ENCODE measurements at places on chromosomes 6 and 20.

DNA sequence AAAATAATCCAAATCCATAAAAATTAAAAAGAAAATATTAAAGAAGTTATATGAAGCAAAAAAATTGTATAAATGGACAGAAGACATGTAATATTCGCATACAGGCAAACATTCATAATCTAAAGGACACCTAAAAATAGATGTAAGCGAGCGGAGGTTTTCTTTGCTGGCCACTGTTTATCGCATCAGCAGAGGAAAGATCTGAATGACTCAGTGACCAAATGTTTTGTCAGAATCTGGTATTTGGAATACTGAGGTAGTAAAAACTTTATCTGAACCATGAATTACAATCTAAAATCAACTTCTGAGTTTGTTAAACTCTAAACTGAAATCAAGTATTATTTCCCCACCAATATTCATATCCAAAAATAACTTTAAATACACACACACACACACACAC, 7.8 kb downstream of the TSPYL4 start:
- DNase-seq, result no peak

DNA sequence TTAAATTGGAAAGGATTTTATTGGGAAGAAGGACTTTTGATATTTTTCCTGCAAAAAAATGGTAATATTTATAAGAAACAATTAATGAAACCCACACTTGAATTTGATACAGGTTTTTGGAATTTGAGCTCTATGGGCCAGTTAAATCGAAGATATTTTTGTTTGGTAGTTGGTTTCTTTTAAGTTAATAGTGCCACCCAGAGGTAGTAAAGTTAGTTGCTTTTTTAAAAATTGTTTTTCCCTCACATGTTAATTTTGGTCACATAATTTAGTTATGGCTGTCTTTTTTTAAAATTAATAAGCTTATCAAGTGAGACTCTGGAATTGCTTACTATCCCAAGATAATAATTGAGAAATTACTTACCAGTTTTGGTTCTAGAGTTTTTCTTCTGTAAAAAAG, 7.1 kb downstream of the PRIM2 start:
- DNase-seq, result no peak

DNA sequence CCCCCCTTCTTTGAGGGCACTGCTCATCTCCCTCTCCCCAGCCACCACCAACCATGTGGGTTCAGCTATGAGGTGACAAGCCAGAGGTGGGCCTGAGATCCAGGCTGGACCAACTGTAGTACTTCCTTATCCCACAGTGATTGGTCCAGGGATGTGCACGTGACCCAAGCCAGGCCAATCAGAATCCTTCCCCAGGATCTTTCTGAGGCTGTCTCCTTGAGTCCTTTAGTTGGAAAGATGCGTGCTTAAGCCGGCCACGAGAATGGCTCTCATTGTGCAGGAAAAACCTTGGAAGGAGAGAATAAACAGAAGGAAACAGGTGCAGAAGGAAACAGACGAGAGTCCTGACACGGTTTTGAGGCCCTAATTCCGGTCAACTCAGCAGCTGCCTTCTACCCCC, 39.2 kb downstream of the ZC3H12D start:
- DNase-seq, result no peak

DNA sequence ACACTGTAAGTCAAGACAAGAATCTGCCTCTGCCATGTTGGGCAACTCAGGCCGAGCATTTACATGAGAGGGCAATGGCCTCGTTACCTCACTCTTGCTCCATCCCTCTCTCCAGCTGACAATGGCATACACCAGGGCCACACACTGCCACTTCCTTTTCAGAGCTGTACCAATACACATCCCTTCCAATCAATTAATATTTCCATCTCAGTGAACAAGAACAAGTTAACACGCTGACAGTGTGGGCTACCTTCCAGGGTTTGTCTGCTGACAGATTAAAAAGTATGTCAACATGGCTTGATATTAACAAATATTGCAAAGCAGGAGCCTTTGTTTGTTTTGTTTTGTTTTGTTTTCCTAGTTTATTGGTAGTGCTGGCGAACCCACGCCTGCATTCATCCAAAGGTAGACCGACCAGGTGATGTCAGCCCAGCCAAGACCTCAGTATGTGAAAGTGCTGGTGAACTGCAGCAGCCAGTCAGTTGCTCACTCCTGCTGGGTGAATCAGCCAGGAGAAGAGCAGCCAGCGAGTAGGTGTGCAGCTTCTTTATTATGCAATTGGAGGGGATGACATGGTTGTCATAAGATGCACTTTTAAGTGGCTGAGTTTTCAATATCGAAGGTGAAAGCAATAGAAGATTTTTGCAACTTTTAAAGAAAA, 487.3 kb upstream of the JARID2 start:
- no peak for DNase-seq

- DNase-seq, result no peak
Measured at GRCh38 chr20:11980263-11980662, 62.6 kb downstream of the BTBD3 start.

Measured in retinal pigment epithelial cell (primary cell).